ENCODE measurements at places on chromosomes 13 and 19.

GRCh38 chr13:69109891-69110525, 997.6 kb upstream of the ATXN8OS start:
- no peak for DNase-seq

DNA sequence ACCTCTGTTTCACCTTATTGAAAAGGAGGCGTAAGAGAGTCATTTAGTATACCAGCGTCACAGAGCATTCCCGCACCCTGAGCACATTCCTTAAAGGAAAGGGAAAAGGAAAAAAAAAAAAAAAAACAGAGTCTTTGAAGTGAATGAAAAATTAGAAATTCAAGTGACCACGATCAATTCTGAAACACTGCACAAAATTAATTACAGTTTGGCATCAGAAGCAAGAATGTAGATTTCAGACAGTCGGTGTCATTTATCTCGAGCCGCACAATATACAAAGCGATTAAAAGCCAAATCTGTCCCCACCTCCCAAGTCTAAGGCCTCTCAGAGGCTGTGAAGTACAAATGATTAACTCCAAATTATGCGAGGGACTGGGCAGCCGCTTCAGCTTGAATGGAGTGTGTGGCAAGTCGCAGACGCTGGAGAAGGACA, 173.7 kb upstream of the ZNF507 start:
- no peak for DNase-seq

GRCh38 chr19:50547385-50548190, 20.6 kb downstream of the LRRC4B start:
- no peak for DNase-seq

GRCh38 chr19:50723069-50723468, at the start of gene CLEC11A:
Gene CLEC11A, plus strand, starts transcription at chr19:50723364. Its CDS starts 162 bp downstream, at chr19:50723526.
- DNase-seq, result peak; percentile 67

GRCh38 chr13:33578786-33579185, 239.2 kb upstream of the RFC3 start:
- no peak for DNase-seq

DNA sequence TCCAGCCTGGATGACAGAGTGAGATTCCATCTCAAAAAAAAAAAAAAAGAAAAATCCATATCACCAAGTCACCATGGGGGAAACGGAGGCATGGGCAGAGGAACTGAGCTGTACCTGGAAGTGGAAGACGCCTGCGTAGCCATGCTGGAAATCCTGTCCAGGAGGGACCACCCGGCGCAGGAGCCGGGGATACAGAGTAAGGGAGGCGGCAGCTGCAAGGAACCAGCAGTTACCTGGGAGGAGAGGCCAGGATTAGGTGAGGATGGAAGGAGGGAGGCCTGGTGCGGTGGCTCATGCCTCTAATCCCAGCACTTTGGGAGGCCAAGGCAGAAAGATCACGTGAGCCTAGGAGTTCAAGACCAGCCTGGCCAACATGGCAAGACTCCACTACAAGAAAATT, 2.0 kb downstream of the CAPN12 start:
- DNase-seq, result no peak

GRCh38 chr19:52141203-52141602, 1.5 kb upstream of the ZNF616 start:
- DNase-seq, result no peak

DNA sequence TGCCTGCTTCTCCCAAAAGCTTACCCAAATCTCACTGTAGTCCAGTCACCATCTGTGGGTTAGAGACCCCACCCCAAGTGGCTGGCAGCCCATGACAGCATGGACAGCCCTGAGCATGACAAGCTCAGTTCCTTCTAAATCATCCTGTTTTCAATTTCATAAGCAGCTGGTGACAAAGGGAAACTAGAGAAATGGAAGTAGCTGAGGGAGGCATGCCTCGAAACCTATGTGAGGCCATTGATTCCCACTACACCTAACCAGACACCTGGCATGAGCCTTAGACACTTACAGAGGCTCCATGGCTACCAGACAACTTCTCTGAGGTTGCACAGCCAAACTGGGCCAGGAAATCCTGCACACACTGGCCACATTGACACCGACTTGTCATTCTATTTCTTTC, 56.2 kb downstream of the ABCC4 start:
- DNase-seq, result no peak

GRCh38 chr13:45195421-45195820, 5.4 kb downstream of the KCTD4 start:
- DNase-seq, result no peak

- no peak for DNase-seq
Observed at GRCh38 chr19:5958074-5958850, 19.7 kb downstream of the RANBP3 start.

- no peak for DNase-seq
Observed at GRCh38 chr19:3013263-3013725, 15.8 kb downstream of the TLE2 start.

GRCh38 chr13:29435125-29435911, 160.2 kb downstream of the SLC7A1 start:
- no peak for DNase-seq

DNA sequence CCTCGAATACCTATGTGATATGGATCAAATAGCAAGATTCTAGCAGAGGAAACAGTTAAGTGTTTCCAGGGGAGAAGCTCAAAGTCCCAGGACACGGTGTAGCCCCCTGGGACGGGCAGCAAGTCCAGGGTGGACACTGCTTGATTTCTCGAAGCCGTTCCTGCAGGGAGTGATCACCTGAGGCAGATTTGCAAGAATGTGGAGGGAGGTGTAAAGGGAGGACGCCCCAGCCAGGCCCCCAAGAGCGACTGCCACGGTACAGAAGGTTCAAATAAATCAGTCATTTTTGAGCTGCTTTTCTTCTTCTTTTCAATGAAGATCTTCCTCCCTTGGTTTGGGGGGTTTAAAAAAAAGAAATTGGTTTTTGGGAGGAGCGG, 41.4 kb downstream of the KLF2 start:
- DNase-seq, result no peak

DNA sequence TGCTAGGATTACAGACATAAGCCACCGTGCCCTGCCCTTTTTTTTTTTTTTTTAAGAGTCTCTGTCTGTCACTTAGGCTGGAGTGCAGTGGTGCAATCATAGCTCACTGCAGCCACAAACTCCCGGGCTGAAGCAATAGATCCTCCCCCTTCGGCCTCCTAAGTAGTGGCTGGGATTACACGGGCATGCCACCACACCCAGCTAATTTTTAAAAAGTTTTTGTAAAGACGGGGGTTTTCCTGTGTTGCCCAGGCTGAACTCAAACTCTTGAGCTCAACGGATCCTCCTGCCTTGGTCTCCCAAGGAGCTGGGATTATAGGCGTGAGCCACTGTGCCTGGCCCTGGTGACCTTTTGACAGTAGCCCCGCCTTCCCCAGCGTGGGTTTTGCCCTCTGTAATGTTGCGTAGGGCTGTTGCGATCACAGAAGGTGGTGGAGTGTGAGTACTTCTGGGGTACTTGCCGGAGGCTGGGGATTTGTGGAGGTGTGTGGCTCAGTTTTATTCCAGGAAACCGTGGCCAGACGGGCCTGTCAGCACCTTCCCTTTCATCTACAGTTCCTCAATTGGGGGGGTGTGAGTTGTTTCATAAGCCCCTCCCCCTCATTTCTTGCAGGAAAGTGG, 11.6 kb upstream of the RETN start:
- no peak for DNase-seq

GRCh38 chr19:18848878-18849661, 17.3 kb downstream of the UPF1 start:
- DNase-seq, result no peak

DNA sequence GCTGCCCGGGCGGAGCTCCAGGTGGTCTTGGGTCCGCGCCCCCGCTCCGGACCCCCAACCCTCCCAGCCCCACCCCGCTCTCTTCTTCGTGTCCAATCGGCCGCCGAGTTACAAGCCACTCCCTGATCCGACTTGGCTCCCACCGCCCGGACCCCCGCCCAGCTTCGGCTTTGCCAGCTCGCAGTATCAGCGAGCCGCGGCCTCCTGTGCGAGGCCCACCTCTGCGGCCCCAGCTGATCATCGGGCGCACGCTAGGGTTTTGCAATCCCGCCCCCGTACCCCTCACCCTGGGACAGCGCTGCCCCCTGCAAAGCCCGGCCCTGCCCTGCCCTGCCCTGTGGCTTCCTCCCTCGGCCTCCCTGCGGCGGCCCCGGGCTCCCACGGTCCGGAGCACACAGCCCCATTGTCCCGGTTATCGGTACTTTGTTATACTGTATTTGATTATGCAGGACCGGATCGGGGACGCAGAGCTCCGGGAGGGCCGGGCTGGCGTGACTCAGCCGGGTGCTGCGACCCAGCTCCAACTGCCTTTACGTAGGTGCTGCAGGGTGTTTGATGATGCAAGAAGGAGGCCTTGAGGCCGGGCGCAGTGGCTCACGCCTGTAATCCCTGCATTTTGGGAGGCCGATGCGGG, 598 bp upstream of the LPAR2 start:
- peak; percentile 91 for DNase-seq

DNA sequence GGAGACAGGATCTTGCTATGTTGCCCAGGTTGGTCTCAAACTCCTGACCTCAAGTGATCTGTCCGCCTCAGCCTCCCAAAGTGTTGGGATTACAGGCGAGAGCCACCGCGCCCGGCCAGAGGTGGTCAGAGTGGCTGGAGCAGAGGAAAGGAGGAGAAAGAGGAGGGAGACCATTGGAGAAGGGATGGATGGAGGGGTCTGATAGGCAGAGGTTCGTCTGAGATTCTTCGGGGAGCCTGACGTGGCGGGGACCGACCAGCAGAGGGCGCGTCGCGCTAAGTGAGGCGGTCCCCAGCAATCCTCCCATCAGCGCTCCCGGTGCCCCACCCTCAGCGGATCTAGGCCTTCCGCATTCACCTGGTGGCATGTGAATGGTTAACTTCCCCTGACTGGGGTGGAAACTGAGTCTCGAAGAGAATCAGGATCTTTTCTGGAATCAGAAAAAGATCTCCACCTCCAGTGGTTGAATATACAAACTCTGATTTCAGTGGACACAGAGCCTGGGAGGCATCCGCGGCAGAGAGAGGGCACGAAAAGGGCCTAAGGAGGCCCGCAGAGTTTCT, 8.8 kb downstream of the GTPBP3 start:
- peak; percentile 86 for DNase-seq

- peak; percentile 95 for DNase-seq
Observed at GRCh38 chr13:52848455-52849195, at the start of gene PCDH8. Gene PCDH8, minus strand, starts transcription at chr13:52848640. Its CDS starts 204 bp downstream, at chr13:52848436.

GRCh38 chr13:94712812-94713560, 641 bp upstream of the SOX21 start:
- DNase-seq, result no peak

GRCh38 chr13:59201841-59202240, 961.9 kb downstream of the DIAPH3 start:
- no peak for DNase-seq

DNA sequence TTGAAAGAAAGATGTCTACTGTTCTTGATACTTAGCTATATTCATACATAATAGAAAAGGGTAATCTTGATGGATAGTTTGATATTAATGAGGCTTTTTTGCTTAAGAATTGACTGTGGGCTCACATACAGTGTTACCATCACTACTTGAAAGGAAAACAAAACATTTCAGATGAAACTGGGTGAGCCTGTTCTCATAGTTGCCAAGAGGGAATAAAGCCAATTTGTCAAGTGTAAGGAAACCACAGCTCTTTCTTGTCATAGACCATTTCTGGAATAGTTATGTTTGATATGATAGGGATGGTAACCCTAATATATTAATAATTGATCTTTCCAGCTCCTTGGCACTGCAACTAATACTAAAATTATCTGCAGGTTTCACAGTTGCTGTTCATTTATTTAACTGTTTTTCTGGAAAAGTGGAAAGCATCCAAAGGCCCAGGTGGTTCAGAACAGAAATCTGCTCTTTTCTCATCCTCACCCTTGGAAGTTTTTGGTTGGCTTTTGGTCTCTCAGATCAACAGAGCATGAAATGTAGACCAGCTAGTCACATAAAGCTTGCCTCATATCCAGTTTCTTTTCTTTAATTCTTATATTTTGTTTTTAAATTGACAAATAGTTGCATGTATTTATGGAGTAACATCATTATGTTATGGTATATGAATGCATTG, 43.2 kb downstream of the ARHGEF7 start:
- no peak for DNase-seq

- DNase-seq, result no peak
Observed at GRCh38 chr19:31432201-31432810, 83.1 kb upstream of the TSHZ3 start.

DNA sequence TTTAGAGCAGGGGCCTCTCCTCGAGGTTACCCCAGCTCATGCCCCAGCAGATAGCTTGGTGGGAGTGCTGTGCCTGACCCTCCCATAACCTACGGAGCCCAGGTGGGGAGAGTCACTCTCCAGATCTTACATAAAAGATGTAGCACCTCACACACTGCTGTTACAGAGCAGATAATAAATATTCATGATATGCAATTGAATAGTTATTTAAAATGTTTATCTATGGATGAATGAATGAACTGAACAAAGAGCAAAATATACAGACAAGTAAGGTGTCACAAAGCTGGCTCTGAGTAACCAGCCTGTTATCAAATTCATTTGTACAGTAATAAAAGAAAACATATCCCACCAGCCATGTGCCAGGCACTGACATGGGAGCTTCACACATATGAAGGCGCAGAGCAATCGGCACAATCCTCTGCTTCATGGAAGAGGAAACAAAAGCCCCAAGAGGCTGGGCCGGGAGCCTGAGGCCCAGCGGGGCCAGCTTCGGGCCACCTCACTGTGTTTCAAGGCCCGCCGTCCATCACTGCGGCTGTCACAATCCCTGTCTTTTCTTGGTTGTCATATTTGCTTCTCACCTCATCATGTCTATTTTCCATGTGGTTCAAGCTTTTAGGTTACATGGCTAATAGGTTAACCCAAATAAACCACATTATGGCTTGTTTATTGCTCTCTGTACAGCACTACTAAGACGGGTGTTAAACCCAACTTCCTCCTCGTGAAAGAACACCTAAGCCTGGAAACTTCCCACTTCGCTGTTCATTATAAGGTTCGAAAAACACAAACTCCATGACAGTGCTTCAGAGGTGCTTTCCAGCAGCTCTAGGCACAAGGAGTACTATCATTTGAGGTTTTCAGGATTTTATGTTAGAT, 78.4 kb downstream of the IRS2 start:
- peak; percentile 19 for DNase-seq

All from ecto neural progenitor cell (in vitro differentiated cells).